ENCODE measurements at places on chromosomes 13 and 19. TPM values are rescaled to one million over a fixed set of nuclear protein-coding genes. Genes with fewer than 3 reads are reported as not detected.
A peak's percentile ranks its signal among the peaks of the same experiment; 100 is the strongest.

DNA sequence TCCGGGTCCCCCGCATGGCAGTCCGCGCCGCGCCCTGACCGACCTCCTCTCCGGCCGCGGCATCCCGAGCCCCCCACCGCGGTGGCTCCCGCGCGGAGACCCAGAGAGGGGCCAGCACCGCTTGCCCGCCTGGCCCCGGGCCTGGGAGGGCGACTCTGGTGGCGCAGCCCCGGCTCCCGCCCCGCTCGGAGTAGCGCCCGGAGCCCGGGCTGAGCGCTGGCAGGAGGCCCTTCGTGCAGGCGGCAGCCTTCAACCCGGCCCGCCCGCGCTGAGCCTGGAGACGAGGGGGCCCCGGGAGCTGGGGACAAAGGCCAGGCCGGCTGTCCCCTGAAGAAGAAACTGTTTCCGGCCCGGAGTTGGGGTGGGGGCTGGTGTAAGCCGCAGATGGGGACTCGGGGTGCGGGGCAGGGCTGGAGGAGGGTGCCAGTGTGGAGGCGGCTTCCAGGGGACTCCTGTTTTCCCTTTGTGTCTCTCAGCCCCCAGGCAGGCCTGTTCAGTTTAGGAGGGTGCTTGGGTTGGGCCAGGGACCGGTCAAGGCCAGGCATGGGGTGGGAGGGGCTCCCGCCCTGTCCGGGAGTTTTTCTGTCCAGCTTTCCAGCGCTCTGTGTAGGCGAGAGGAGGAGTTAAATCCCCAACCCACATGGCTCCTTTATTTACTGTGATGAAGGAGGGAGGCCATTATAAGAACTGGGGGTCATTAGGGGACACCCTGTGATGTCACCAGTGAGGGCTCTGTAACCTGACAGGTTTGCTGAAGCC is 935 bp downstream of the LRP3 start:
- no peak for DNase-seq

DNA sequence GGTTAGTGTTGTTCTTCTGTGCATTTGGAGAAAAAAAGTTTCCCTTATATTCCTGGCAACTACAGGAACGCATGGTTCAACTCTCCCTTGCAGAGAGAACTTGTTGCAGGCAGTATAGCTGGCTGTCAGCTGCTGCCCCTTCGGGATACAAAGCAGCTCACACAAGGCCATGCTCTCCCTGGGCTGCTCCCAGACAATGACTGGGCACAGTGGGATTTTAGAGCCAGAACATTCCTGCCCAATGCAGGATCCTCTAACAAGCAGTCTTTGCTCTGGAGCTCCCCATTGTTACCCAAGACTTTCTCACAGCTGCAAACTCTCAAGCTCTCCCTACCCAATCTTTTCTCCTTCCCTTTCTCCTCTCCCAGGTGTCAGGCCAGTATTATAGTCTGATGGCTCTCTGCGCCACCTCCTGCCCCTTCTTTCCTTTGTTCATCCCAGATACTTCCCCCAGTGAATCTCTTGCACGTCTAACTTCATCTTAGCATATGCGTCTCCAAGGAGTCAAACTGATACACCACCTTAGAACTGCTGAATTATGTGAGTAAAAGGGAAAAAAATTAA is 27.5 kb upstream of the SERPINE3 start:
- DNase-seq: no peak

DNA sequence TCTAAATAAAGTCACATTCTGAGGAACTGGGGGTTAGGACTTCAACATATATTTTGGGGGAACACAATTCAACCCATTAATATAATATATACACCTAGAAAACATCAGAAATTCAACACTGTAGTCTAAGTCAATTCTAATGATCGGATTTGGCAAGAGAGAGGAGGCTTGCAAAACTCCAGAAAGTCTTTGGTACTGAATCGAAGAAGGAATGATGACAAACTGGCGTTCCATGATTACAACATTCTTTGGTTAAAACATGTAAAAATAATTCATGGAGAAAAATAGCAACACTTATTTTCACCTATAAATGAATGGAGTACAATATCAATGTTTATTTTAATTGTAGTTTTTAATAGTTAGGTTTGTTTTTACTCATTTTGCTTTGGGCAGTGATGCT is 62.4 kb downstream of the MBNL2 start:
- DNase-seq: no peak

DNA sequence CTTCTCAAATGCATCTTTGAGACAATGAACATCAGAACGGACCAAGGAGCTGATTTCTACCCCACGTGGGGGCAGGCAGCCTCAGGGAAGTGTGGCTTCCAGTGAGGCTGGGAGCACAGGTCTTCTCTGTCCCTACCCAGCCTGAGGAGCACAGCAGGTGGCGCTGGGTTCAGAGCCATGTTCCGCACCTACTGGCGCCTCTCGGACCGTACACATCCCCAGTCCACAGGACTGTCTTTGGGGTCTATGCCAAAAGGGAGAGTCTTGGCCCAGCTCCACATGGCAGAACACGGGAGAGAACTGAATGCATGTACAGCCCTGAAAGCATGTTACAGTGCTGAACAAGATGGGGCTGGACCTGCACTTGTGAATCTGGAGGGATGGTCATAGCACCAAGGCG is 22.6 kb downstream of the SUGP1 start:
- no peak for DNase-seq

DNA sequence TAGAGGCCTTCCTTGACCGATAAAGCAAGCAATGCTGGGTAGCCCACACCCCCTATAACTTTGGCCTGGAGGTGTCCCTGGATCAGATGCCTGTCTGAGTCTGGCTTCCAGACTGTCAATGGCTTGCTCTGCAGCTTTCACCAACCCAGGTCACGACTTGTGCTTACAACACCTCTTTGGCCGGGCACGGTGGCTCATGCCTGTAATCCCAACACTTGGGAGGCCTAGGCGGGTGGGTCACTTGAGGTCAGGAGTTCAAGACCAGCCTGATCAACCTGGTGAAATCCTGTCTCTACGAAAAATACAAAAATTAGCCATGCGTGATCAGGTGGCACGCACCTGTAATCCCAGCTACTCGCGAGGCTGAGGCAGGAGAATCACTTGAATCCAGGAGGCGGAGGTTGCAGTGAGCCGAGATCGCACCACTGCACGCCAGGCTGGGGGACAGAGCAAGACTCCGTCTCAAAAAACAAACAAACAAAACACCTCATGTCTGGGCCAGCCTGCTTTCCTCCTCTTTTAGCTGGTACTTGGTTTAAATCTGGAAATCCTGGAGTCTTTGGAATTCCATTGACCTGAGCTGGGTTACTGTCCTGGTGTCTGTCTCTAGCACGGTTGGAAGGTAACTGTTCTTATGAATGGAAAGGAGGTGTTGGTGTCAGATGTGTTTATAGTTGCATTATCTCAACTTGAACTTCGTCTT is 10.3 kb upstream of the GARRE1 start:
- no peak for DNase-seq

TTC9B gene
- not detected for polyA plus RNA-seq

PRRG2 gene
- 0.30 TPM for polyA plus RNA-seq

DENND1C gene
- polyA plus RNA-seq: 57.3 TPM

PSG5 gene
- not detected for polyA plus RNA-seq

GRCh38 chr13:74661851-74662250 is 527.6 kb upstream of the KLF12 start:
- no peak for DNase-seq

KLK6 gene
- polyA plus RNA-seq: not detected

MRPL34 gene
- polyA plus RNA-seq: 217 TPM

ZFP28 gene
- 2.4 TPM for polyA plus RNA-seq

ATP12A gene
- not detected for polyA plus RNA-seq

FPR3 gene
- polyA plus RNA-seq: not detected

KL gene
- not detected for polyA plus RNA-seq

DNA sequence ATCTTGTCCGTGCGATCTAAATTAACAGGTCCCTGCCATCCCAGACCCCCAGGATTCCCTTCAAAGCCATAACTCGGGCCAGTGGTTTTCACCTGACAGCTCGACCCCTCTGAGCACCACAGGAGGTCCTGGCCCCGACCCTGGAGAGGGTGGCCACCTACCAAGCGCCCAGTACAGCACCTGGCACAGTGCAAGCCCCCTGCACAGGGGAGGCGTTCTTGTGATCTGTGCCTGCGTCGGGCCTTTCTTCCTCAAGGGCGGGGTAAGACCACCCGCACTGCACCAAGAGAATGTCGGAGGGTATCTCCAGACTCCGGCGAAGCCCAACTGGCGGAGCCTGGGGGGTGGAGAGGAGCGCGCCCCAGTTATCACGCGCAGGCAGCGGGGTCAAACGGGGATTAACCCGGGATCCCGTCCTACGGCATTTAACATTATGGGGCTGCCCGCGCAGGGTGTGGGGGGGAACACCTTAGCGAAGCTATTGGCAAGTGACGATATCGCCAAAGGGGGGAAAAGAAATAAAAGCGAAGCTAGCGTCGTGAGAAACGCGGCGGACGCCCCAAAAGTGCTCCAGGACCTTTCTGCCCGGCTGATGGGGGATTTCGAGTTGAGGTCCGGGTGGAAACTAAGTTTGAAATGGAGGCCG is 1.3 kb upstream of the HNRNPL start:
- DNase-seq: no peak

CCNA1 gene
- polyA plus RNA-seq: not detected

DNA sequence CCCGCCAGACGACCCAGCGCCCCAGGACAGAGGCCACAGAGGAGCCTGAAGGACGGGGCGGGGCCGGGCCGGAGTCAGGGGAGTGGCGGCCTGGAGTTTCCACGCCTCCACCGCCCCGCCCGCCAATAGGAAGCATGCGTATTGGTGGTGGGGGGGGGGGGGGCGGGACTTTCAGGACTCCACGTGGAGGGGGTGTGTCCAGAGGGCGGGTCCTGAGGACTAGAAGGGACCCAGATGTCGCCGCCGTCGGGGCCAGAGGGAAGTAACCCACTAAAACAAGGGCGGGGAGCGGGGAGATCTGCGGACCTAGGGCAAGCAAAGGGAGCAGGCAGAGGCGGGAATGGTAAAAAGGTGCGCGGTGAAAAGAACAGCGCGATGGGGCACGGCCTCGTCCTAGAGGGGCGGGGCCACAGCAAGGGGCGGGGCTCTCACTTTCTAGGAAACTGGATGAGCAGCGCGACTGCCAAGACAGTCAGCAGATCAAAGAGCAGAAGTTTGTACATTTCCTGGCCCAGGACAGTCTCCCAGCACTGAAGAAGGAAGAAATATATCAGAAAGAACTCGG is 2.8 kb upstream of the LENG1 start:
- DNase-seq: peak; percentile 76
